Dorsolateral prefrontal cortex (tissue), 122 donors: ENCODE measurements at places on chromosomes 1 and 21. TPM values are rescaled to one million over a fixed set of nuclear protein-coding genes. Genes with fewer than 3 reads are reported as not detected.

The OR11L1 gene
- not detected for total RNA-seq

The GPR3 gene
- total RNA-seq, result 1.1 TPM

The ACTL8 gene
- not detected for total RNA-seq

The SLC44A5 gene
- 7.4 TPM for total RNA-seq

The SETSIP gene
- total RNA-seq, result not detected

The TRIM17 gene
- total RNA-seq, result 20.2 TPM

The KCNT2 gene
- total RNA-seq, result 16.4 TPM

The C1orf87 gene
- total RNA-seq, result 0.22 TPM

The DENND2D gene
- 3.8 TPM for total RNA-seq

The NPR1 gene
- 1.6 TPM for total RNA-seq

The MX2 gene
- total RNA-seq, result 2.2 TPM

The IQGAP3 gene
- 1.6 TPM for total RNA-seq

The CR1 gene
- total RNA-seq, result 2.1 TPM

The LRRC8B gene
- total RNA-seq, result 58.1 TPM

The OR2L5 gene
- 1.4 TPM for total RNA-seq

The YARS1 gene
- total RNA-seq, result 79.6 TPM

The KIF21B gene
- 34.8 TPM for total RNA-seq

The TNFSF4 gene
- 6.1 TPM for total RNA-seq

The SLC22A15 gene
- total RNA-seq, result 39.1 TPM

The HUNK gene
- 19.1 TPM for total RNA-seq

The TSPAN1 gene
- total RNA-seq, result 1.7 TPM

The OLFML3 gene
- 6.1 TPM for total RNA-seq

The LRRC71 gene
- not detected for total RNA-seq

The P3R3URF gene
- not detected for total RNA-seq

The ARHGEF16 gene
- total RNA-seq, result 1.5 TPM

The FAM78B gene
- 16.5 TPM for total RNA-seq

The SLC2A5 gene
- 18.3 TPM for total RNA-seq

The IGFN1 gene
- 0.15 TPM for total RNA-seq

The DMRTA2 gene
- total RNA-seq, result not detected

The MPC2 gene
- 57.7 TPM for total RNA-seq

The ZNF697 gene
- total RNA-seq, result 11.9 TPM

The HPCA gene
- total RNA-seq, result 169 TPM

The HOOK1 gene
- total RNA-seq, result 16.6 TPM

The CLDN14 gene
- not detected for total RNA-seq

The KRTAP7-1 gene
- not detected for total RNA-seq

The PADI4 gene
- 3.8 TPM for total RNA-seq

The HSD3B2 gene
- total RNA-seq, result not detected

The NEGR1 gene
- total RNA-seq, result 260 TPM

The DEPDC1 gene
- total RNA-seq, result 0.57 TPM

The ACAP3 gene
- total RNA-seq, result 190 TPM

The NBL1 gene
- 102 TPM for total RNA-seq

The HENMT1 gene
- 18.9 TPM for total RNA-seq

The TTC22 gene
- 1.0 TPM for total RNA-seq

The RNF223 gene
- not detected for total RNA-seq

The PLA2G5 gene
- total RNA-seq, result 2.9 TPM

The SYCP1 gene
- not detected for total RNA-seq
